SW480 (cell line): ENCODE measurements at places on chromosomes 5 and 9.
A peak's percentile ranks its signal among the peaks of the same experiment; 100 is the strongest.

DNA sequence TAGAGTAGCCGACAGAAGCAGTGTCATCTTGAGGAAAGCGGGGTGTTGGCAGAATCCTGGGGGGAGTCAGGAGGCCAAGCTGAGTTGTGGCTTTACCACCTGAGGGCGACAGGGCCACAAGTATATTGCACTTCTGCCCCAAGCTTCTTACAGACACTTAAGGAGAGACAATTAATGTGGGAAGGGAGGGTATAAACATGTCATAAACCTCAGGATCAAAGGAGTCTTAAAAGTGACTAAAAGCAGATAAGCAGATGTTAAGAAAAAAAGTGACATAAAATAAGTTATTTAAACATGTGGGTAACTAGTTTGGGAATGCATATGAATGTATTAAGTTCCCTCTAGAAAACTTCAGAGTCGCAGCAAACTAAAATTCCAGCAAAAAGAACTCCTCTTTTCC, 63.9 kb downstream of the ERAP1 start:
- no peak for DNase-seq

DNA sequence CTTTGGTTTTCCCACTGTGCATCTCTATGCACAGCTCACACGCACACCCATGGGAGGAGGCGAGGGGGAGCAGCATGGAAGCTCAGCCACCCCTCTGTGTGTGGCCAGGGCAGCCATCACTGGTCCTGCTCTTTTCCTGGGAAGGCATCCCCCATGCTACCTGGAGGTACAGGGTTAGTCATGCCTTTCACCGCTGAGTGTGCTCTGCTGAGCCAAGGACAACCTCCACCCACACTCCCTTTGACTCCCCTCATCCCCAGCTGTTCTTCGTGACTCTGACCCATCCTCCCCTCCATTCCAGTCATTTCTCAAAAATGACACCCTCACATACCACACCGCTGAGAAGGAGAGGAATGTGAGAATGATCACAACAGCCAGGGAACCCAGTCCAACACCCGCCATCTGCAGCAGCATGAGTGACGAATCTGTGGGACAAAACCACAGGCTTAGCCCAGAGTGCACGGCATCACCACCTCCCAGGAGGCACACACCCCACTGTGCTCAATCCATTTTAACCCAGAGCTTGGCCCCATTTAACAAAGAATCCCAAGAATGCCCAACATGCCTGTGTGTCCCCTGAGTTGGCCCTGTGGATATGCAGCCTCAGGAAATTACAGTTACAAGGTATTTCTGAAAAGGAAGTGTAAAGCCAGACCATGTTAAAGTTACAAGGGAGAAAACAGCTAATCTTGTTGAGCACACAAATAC, 133.4 kb downstream of the SUSD1 start:
- DNase-seq = peak; percentile 95

GRCh38 chr9:37946971-37947370, 43.0 kb upstream of the SLC25A51 start:
- DNase-seq = no peak

DNA sequence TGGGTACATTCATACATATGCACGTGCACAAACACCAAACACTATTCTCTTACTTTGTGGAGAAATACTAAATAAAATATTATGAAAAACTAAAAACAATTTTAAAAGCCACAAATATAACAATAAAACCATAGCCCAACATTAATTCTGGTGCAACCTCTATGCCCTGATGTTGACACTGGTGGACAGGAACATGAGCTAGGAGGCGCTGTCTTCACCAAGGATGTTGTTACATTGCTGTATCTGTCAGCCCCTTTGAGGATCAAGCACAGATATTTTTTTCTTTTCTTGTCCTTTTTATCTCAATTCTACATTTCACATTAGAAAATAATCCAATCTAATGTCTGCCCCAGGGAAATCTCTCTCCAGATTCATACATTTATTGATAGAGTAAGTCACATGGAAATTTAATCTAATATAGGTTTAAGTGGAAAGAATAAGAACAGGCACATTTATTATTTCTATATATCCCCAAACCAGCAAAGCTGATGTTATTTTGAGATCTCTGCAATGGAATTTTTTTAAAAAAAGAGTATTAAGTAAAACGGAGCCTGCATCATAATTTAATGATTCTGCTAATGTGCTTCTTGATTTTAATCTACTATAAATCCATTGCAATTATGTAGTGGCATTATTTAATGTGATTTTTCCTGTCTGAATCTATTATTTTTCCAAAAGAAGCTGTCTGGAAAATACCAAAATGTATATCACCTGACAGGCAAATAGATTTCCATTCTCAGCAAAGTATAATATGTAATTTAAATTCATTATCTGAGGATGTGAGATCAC, 716.5 kb downstream of the MTRR start:
- no peak for DNase-seq

GRCh38 chr9:68805890-68806517, 101.0 kb downstream of the PIP5K1B start:
- no peak for DNase-seq

DNA sequence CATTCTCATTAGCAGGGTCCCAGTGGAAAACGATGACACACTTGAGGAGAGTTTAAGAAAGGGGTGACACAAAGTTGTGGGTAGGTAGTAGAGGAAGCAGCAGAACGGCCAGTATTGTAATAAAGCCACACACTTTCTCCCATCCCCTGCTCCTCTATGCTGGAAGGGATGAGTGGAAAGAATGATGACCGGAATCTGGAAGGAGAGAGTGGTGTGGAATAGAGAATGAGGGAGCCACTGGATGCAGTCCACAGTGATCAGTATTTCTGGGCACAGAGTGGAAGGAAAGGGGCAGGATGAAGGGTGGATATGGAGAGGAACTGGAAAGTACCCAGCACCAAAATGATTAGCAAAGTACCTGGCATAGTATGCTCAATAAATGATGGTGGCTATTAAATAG, 133.8 kb upstream of the DAB2 start:
- DNase-seq = no peak

- no peak for DNase-seq
These were observed 74.8 kb downstream of the ST8SIA4 start for GRCh38 chr5:100828071-100828897.

GRCh38 chr5:57267805-57268204, 93.9 kb downstream of the GPBP1 start:
- DNase-seq = no peak

DNA sequence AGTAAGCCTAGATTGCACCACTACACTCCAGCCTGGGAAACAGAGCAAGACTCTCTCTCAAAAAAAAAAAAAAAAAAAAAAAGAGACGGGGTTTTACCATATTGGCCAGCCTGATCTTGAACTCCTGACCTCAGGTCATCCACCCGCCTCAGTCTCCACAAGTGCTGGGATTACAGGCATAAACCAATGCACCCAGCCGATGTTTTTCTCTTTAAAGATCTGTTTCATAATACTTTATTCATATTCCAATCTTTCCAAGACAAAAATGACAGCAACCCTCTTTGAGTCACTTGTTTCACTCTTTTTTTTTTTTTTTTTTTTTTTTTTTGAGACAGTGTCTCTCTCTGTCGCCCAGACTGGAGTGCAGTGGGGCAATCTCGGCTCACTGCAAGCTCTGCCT, 13.6 kb upstream of the LMNB1 start:
- no peak for DNase-seq

DNA sequence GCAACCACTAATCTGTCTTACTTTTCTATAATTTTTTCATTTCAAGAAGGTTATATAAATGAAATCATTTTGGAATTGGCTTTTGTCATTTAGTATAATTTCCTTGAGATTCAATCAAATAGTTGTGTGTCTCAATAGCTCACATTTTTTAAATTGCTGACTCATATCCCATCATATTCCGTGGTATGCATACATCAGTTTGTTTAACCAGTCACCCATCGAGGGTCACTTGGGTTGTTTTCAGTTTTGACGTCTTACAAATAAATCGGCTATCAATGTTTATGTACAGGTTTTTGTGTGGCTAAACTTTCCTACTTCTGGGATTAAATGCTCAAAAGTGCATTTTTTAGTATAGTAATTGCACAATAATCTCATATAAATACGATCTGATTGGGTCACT, 185.5 kb downstream of the TAF11L14 start:
- DNase-seq = no peak

- DNase-seq = no peak
These were observed 68.9 kb upstream of the SARDH start for GRCh38 chr9:133807037-133807436.

DNA sequence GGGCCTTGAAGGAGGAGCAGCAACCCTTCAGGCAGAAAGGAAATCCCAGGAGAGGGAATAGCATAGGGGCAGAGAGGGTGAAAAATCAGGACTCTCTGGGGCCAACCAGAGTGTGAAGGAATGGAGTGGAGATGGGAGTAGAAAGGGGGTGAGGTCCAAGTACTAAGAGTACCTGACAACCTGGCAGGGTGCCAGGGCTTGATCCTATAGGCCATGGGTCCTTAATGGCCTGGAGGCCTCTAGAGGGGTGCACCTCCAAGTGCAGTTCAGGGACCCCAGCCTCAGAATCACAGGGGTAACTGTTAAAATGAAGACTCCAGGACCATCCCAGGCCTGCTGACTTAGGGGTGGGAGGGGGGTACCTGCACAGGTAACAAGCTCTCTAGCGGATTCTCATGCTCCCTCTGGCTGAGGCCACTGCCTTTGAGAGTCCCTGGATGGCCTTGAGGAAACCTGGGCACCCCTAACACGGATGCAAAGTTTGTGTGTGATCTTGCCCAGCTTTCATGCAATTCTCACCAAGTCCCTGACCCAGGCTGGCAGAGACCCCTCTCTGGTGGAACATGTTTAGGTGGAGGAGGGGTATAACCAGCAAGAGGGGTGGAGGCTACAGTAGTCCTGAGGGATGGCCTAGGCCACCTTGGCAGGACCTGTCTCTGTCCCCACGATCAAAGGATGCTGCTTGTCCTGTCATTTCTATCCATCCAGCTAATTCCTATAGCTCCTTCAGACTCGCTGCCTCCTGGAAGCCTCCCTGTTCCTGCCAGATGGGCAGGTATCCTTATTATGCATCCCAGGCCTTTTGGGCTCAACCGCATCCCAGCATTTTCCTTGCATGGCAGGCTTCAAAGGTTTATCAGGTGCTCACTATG, 17.6 kb upstream of the CSF1R start:
- no peak for DNase-seq

GRCh38 chr9:12060067-12060466, 633.1 kb upstream of the TYRP1 start:
- DNase-seq = no peak

DNA sequence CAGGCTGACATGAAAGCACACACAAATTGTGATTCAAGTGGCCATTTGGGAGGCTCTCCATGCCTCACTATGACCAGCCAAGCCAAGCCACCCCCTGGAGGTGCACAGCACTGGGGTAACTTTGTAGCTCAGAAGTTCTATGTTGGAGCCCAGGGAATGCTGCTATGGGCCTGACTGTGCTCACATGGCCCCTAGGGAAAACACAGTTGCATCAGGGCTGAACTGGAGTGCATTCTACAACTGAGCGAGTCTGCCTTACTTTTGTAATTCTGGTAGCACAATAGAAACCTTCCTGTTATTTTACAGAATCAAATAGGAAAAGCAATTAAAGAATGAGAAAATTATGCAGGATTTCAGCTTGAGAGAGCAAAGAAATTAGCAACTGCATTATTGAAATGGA, 455.5 kb upstream of the TRPC7 start:
- no peak for DNase-seq

DNA sequence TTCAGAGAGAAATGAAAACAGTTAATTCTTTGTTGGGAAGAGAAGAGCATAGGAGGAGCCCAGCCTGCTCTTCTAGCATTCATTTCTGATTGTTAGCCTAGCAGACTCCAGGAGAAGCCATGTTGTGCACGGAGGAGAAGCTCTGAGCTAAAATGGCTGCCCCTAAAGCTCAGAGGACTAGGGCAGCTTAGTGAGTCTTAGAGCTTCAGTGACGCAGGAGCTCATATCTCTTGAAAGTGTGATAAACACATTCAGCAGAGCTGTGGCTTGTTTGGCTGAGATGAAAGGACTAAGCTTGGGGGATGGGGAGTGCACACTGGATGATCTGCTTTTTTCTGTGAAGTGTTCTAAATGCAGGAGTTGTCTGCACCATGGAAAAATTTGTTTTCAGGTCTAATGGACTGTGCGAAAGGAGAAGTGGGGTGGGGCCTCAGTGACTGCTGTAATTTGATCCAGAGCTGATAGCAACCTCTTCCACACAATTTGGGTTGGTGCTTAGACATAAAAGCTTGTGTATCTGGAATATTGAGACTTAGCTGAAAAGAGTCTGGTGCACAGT, 58.5 kb downstream of the ZNF462 start:
- peak; percentile 75 for DNase-seq

DNA sequence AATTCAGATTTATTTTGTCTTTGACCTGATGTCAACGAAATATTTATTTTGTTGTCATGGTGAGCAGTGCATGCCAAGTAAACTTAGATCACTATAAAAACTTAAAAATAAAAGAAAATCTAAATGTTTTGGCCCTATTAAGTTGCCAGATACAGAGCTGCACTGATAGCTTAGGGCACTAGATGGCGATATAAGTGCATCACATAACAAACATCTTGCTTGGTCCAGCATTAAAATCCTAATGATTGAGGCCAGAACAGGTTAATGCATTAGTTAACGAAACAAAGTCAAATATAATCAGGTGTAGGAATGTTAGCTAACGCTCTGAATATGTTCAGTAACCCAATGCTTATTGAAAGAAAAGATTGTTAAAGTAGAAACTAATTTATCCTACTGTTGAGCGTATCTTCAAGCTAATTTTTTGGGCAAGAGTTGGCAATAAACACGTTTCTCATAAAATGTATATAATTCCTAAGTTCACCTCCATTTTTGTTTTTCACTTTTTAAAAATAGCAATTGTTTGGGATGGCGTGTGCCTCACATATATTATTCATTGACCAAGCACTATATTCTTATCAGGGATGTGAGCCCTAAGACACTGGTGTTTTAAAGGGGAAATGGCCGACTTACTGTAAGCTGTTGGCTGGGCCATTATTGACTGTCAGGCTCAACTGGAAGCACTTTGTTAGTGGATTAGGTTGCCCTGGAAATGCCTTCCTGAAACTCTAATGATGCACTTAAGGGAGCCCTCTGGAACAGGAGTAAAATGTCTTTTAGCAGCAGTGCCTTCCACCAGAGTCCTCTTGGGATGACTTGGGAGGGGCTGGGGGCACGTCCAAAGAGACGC, 33.3 kb downstream of the KCTD16 start:
- DNase-seq = peak; percentile 56
